ENCODE measurements at places on chromosomes 7 and 10.

DNA sequence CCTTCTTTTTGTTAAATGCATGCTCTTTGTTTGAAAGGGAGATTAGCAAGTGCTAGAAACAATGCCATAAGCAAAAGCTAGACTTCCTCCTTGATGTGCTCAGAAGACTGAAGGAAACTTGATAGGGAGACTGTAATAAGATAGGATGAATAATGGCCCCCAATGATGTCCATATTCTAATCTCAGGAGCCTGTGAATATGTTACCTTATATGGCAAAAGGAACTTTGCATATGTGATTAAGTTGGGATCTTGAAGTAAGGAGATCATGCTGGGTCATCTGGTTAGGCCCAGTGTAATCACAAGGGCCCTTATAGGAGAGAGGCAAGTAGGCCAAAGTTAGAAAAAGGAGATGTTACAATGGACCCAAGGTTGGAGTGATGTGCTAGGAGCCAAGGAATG lies 13.6 kb upstream of the LIPM start:
- DNase-seq: no peak

GRCh38 chr10:88528201-88528600 lies 54.9 kb downstream of the RNLS start:
- no peak for DNase-seq

- DNase-seq: no peak
These were observed 128.9 kb downstream of the ZNF438 start for GRCh38 chr10:30902621-30903396.

GRCh38 chr10:63600540-63600939 lies 79.3 kb downstream of the REEP3 start:
- no peak for DNase-seq

GRCh38 chr10:44956717-44957706 lies 2.6 kb upstream of the RASSF4 start:
- DNase-seq: no peak

DNA sequence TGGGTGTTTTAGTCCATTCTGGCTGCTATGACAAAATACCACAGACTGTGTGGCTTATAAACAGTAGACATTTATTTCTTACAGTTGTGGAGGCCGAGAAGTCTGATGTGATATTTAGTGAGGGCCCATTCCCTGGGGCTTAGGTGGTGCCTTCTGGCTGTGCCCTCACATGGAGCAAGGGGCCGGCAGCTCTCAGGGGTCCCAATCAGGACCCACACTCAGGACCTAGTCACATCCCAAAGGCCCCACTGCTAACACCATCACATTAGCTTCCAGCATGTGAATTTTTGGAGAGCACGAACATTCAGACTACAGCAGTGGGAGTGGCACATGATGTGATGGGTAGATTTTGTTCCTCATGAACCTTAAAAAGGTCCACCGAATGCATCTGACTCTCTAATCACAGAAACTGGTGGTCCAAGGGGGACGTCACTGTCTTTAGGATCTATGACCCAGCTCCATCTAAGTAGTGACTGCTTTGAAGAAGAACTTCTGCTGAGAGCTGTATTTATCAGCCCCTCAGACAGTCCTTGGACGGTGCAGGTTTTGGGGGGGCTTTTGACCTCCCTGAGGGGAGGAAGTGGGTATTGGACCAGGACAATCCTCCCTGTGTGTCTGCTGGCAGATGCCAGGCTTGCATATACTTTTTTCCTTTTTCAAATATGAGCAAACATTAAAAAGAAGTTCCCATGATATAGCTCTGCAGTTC lies 154.5 kb upstream of the ZNF32 start:
- no peak for DNase-seq

DNA sequence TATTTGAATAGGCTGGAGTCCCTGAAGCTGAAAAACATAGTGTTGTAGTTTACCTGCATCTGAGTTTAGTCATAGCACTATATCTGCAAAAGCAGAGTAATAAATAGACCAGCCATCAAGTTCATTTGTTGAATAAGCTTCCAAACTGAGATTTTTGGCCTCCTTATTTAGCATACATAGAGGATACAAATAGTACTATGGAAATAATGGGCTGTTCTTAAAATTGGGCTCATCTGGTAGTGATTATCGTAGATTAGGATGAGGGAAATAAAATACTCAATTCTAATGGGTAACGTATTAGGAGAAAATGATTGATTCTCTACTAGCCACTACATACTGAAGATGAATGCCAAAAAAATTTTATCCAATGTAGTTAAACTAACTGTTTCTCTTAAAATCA lies 41.4 kb upstream of the TMEM196 start:
- no peak for DNase-seq

GRCh38 chr7:80089366-80089765 lies 45.3 kb upstream of the GNAI1 start:
- DNase-seq: no peak

GRCh38 chr7:123865517-123866117 lies 20.6 kb downstream of the HYAL4 start:
- DNase-seq: peak; percentile 7

GRCh38 chr10:28872587-28873165 lies 195.4 kb downstream of the BAMBI start:
- no peak for DNase-seq

DNA sequence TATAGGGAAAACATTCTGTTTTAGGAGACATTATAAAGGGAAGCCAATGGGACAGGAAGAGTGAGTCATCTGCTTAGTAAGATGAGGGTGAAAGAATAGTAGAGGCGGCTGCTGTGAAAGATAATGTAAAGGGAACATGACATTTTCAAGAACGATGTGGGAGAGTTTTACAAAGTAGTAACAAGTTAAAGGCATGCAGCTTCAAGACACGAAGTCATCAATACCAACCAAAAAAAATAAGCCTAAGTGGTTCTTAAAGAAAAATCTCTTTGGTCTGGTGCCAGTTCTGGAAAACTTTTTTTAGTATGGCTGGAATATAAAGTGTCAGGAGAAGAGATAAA lies 6.1 kb downstream of the GSTO1 start:
- no peak for DNase-seq

GRCh38 chr7:21256310-21256877 lies 171.5 kb upstream of the SP4 start:
- no peak for DNase-seq

GRCh38 chr10:70557876-70558275 lies 44.7 kb downstream of the PRF1 start:
- DNase-seq: no peak

- DNase-seq: no peak
These were observed 143.3 kb downstream of the TES start for GRCh38 chr7:116353647-116354046.

DNA sequence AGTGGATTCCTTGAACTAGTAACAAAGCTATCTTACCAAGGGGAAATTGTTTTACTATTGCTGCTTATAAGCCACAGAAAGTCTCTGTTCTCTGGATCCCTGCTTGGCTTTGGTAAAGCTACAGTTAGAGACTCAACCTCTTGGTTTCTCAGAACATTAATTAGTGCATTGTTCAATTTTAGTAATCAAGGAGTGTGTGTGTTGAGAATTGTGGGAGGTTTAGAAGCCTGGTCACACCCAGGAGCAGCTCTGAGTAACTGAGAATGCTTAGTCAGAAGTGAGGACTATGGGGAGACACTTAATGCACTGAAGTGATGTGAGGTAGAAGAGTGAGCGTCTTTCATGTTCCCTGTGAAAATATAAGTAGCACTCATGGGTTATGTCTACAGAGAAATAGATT lies 8.2 kb upstream of the ACTA2 start:
- DNase-seq: no peak

- no peak for DNase-seq
These were observed 951 bp downstream of the ELOVL3 start for GRCh38 chr10:102227050-102227449.

- DNase-seq: no peak
These were observed 16.4 kb upstream of the PTPRN2 start for GRCh38 chr7:158603773-158604755.

GRCh38 chr7:110677405-110677804 lies 413.5 kb upstream of the LRRN3 start:
- DNase-seq: no peak

DNA sequence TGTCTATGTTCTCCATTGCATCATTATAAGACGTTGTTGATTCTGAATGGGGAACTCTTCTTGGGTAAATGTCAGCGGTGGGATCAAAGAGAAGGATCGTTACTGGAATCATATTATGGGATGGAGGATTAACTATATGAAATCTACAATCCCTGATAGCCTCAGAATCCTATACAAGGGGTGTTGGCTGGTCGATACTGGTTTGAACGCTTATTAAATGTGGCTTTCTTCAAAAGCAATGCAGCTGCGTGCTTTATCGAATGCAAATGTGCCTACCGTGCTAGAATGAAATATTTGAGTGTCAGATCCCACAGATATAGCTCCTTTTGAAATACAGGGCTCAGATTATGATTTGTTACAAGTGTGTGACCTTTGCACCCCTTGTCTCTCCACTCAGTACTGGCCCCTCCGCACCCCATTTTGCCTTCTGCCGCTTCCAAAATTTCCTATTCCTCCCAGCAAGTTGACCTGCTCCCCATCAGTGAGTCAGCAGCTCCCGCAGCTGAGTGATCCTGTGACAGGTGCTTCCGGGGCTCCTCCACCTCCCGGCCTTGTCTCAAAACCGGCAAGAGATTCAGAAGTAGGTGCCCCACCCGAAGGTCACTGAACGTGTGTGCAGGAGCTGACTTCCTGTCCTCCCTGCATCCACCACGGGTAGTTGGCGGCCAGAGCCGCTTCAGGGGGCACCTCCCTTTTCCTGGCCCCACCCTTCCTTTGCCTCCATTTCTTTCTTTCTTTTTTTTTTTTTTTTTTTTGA lies 76.6 kb downstream of the PTPRE start:
- no peak for DNase-seq

DNA sequence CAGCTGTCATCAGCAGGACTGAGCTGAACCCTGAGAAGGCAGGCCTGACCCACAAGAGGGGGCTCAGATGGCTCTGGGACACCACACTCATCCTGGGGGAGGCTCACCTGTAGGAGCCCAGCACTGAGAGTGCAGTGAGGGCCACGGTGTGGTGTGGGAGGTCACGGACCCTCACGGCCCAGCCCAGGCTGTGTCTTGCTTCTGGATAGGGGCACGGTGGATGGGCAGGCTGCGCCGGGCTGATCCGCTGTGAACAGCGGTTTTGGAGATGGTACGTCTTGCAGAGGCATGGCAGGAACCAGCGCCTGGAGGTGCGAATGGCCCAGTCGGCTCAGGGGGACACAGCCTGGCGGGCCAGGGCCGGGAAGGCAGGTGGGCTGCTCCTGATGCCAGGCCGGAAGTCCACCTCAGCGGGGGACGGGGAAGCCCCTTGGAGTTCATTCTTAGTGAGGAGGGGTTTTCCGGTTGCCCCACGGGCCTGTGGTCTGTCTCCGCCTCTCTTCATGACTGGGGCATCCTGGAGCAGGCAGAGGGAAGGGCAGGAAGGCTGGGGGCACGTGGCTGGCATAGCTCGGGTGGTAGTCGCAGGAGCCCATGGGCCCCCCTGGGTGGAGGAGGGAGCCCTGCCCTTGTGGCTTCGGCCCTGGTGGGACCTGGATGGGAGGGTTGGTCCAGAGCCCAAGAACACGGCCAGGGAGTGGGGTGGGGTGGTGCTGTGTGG lies 112.5 kb downstream of the UNCX start:
- DNase-seq: no peak

- no peak for DNase-seq
These were observed 134.2 kb upstream of the C7orf33 start for GRCh38 chr7:148456351-148456750.

- DNase-seq: no peak
These were observed 21.0 kb downstream of the NUDT13 start for GRCh38 chr10:73131301-73131700.

GRCh38 chr7:151808400-151809145 lies 68.3 kb downstream of the PRKAG2 start:
- peak; percentile 96 for DNase-seq

DNA sequence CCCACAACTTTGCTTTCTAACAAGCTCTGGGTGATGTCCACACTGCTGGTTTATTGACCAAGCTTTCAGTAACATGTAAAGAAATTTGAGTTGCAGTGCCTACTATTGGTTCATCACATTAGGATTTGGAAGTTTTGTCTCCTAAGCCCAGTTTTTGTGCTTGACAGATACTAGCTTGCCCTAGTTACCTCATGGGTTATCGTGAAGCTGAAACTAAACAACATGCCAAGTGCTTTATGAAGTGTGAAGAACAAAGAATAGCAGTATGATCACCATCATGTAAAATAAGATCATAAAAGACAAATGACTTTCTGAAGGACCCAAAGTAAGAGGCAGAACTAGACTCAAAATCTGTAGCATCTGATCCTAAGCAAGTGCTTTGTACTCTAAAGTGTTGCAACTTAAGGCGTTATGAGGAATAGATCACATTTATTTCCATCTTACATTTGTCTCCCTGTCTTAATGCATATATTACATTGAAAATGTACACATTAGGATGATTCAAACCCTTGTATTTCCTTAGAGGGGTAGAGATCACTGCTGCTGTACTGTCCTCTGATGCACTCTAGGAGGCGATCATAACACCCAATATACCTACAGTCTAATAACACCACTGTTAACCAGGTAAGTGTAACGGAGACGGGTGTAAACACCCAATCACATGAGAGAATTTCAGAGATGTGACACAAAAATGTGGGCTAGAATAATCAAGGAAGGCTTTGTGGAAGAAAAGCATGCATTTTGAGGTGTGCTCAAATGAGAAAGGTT lies 71.3 kb downstream of the NRCAM start:
- no peak for DNase-seq

DNA sequence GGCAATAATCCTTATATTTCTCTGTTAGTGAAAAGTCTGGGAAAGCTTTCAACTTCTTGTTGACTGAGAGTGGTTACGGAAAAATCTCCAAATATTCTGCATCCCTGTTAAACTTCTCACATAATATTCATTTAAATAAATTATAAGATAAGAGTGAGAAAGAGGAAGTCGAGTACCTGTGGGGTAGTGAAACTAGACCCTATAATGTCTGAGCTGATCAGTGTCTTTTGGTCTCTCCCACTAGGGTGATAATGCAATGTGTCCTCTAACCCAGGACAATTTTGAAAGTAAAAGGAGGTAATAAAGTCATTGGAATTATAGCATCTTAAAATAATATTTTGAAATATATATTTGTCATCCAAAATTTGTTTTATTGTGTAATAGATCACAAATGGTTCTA lies 2.1 kb upstream of the AGR3 start:
- DNase-seq: no peak

- no peak for DNase-seq
These were observed 20.6 kb downstream of the AZGP1 start for GRCh38 chr7:99955247-99955646.

DNA sequence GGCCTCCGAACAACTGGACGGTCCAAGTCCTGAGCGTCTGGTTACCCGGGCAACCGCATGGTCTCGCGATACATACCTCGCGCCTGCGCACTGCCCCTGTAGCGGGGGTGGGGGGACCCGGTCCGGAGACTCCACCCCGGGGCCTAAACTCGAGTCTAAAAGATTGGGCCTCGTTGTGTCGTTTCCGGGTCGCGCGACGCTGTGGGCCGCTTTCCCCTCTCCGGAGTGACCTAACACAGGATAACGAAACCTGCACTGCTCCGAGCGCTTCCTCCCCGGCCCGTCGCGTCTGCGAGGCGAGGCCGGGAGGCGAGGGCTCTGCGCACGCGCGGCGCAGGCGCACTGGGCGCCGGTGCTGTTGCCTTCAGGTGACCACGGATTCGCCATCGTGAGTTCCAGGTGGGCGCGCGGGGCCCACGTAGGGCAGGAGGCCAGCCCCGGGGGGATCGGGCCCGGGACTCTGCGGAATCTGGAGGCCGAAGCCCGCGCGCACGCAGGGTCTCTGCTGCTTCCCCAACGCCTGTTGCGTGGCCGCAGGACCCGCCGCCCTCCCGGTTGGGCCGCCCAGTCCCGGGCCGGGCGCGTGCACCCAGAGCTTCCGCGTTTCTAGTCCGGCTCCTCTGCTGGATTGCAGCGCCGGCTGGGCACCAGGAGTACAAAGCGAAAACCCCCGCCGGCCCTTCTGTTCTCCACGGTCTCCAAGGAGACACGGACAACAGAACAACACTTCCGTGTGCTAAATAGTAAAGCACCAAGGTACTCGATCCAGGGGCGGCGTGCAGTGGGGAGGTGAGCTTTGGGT lies at the start of gene RPP38:
TSS of gene RPP38 (plus strand) at position 345 of the 802 bp plus-strand sequence. CDS start 5,960 bp downstream, outside the sequence.
- DNase-seq: peak; percentile 92

Measured in H54 (cell line).